ENCODE measurements at places on chromosomes 3 and 15. TPM values are rescaled to one million over a fixed set of nuclear protein-coding genes. Genes with fewer than 3 reads are reported as not detected.

DNA sequence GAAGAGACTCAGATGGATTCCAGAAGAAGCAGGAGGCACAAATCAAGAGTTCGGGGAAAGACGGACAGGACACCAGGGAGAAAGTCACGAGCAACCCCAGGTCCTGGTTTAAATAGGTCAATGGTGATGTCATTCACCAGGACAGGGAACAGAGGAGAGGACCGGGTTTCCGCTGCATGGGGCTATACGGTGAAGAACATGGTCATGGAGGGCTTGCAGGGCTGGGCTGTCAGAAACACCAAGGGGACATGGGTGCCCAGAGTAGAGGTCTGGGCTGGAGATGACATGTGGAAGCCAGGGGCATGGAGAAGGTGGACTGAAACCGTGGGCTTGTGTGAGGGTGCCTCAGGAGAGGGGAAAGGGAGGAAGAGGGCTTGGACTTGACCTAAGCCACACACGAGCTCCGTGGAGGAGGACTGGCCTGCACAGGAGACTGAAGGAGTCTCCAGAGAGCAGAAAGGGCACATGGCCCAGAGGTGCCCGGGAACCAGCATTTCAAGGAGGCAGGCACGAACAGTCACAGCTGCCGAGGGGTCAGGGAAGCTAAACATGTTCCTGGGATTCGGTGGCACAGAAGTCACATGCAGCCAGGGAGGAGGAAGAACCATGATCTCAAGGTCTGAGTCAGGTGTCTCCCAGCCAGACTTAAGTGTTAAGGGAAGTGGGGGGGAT lies 54.2 kb upstream of the RPL32 start:
- DNase-seq = no peak

- DNase-seq = no peak
Observed at GRCh38 chr3:105948101-105948500, 79.3 kb upstream of the CBLB start.

DNA sequence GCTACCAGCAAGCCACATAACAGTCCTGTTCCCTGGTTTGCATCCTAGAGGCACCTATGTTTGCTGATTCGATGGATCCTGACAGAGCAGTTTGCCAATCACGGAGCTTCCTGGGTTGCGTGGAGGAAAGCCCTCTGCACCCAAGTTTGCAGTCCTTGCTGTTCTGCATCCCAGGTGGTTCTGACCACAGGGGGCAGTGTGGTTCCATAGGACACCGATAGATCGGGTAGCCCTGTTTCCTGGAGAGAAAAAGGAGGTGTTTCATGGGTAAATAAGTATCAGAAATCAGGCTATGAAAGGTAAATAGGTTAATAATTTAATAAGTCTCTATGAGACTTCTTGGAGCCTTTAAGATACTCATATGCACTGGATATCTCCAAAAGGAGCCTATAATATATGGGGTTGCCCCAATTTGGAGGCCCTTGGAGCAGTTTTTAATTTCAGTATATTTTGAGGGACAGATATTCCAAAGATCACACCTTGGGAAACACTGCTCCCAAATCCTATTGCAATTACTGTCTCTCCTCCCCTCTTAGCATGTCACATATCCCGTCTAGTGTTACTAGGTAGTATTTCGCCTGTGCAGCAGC lies 194.6 kb upstream of the TPM1 start:
- DNase-seq = peak; percentile 51

GRCh38 chr15:41258750-41259471 lies 27.8 kb downstream of the CHP1 start:
- DNase-seq = no peak

GRCh38 chr3:30256474-30256873 lies 349.9 kb upstream of the TGFBR2 start:
- DNase-seq = no peak

- DNase-seq = no peak
Observed at GRCh38 chr3:71815340-71816067, 30.6 kb upstream of the PROK2 start.

DNA sequence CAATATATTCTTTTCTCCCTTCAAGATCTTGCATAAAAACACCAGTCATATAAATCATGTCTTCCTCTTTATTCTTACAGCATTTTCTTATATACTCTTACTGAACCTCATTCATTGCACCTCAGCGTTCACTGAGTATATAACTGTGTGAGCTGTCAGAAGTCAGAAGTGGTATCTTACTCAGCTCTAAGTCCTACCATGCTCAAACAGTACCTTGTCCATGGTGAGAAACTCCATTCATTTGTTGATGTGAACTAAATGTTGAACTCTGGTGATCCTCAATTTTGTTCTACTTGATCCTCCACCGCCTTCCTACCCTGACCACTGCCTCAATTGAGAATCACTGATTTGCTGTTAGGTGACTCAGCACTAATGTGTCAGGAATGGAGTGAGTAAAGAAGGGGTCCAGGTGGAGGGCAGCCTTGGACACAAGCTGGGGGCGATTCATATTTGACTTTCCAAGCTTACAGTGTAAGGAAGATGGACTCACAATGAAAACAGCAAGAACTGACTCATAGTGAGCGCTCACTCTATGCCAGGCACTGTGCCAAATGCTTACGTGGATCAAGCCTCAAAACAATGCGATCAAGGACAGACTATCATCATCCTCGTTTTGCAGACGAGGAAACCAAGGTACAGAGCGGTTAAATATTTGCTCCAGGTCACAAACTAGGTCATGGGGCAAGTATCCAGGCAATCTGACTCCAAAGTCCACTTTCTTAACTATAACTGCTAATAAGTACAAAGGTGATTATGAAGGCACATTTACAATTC lies 13.5 kb upstream of the ZFYVE19 start:
- DNase-seq = no peak

The EXOG gene
- 23.4 TPM for polyA plus RNA-seq

The MKRN3 gene
- 3.8 TPM for polyA plus RNA-seq

The CNBP gene
- 399 TPM for polyA plus RNA-seq
